ENCODE measurements at places on chromosomes 6 and 20. TPM values are rescaled to one million over a fixed set of nuclear protein-coding genes. Genes with fewer than 3 reads are reported as not detected.

DNA sequence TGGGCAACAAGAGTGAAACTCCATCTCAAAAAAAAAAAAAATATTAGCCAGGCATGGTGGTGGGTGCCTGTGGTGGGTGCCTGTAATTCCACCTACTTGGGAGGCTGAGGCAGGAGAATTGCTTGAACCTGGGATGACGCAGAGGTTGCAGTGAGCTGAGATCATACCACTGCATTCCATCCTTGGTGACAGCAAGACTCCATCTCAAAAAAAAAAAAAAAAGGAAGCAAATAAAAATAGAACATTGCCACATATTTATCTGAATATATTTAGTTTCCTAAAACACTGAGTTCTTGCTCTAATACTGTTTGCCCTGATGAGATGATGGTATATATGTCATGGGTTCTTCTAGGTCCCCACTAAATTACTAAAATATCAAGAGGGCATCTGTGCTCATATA is 28.4 kb downstream of the CASP8AP2 start:
- DNase-seq = no peak

GRCh38 chr6:143374014-143374413 is 76.5 kb downstream of the ADAT2 start:
- no peak for DNase-seq

The C6orf52 gene
- total RNA-seq = 1.1 TPM

- DNase-seq = no peak
Observed at GRCh38 chr6:139625998-139626975, 251.8 kb upstream of the CITED2 start.

DNA sequence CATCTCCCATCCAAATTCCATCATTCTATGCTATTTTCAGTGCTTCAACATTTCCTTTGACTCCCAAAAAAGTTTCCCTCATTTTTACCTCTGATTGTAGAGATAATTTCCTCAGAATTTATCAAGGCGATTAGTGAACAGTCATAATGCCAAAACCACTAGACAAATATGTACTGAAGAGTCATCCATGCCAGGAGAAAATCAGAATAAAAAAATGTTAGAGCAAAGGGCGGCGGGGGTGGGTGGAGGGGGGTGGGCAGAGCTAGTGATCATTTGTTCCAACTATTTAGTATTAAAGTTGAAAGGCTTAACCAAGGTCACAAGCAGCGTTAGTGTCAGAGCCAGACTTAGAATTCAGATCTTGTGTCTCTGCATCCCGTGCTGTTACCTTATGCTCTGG is 5.3 kb upstream of the ADGRF5 start:
- no peak for DNase-seq

The DUSP15 gene
- total RNA-seq = 0.77 TPM

DNA sequence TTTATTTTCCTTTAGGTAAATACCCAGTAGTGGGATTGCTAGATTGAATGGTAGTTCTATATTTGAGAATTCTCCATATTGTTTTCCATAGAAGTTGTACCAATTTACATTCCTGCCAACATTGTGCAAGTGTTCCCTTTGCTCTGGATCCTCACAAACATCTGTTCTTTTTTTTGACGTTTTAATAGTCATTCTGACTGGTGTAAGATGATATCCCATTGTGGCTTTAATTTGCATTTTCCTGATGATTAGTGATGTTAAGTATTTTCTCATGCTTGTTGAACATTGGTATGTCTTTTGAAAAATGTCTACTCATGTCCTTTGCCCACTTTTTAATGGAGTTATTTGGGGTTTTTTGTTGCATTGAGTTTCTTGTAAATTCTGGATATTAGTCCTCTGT is 85.6 kb downstream of the UBE3D start:
- DNase-seq = no peak

GRCh38 chr6:90175627-90176538 is 120.8 kb downstream of the BACH2 start:
- no peak for DNase-seq

GRCh38 chr6:105759946-105760345 is 326.2 kb upstream of the PRDM1 start:
- no peak for DNase-seq
